CD8-positive, alpha-beta T cell (primary cell): ENCODE measurements at places on chromosomes 1 and 21.

GRCh38 chr1:231420959-231421545 lies 1.0 kb downstream of the EGLN1 start:
- DNase-seq, result peak; percentile 12

DNA sequence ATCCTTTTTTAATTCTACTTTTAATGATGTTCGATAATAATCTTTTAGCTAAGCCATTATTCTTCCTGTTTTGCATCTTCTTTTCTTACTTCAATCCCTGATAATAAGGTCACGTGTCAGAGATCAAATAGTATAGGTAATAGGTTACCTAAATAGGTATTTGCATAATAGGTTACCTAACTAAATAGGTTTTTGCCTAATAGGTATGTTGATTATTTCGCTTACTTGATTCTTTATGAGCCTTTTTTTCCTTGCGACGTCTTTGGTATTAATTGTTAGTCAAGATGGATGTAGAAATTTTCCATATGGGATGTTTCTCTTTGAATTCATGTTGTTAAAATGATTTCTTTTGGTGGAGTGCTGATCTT lies 2.5 kb downstream of the GGPS1 start:
- DNase-seq, result no peak

DNA sequence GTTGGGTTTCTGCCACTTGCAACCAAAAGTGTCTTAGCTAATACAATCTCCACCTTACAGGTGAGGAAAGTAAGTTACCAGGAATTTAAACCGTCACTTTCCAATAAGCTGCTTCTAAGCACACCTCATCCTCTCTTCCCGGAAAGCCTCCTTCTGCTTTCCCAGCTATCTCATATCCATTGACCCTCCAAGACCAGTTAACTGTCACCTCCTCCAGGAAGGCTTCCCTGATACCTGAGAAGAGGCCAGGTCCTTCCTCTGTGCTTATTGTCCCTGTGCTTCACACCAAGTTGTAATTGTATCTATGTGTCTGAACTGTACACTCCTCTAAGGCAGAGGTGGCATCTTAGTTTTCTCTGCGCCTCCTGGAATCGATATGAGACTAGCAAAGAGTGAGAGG lies 11.2 kb upstream of the MATN1 start:
- no peak for DNase-seq

DNA sequence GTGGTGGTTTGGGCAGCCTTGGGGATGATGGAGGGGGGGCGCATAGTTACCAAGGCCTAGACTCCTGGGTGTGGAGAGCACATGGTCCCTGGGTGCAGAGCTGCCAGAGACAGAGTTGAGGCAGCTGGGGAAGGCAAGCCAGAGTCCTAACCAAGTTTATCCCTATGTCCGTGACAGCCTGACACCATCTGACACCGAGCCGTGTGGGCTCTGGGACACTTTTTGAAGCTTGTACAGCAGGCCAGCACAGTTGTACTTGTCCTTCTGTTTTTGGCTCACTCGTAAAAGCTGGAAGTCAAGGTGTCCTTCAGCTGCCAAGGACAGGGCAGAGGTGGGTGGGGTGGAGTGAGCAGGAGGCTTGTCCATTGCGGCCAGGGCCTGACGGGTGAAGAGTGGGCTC lies 28.5 kb downstream of the SLC26A9 start:
- DNase-seq, result no peak

DNA sequence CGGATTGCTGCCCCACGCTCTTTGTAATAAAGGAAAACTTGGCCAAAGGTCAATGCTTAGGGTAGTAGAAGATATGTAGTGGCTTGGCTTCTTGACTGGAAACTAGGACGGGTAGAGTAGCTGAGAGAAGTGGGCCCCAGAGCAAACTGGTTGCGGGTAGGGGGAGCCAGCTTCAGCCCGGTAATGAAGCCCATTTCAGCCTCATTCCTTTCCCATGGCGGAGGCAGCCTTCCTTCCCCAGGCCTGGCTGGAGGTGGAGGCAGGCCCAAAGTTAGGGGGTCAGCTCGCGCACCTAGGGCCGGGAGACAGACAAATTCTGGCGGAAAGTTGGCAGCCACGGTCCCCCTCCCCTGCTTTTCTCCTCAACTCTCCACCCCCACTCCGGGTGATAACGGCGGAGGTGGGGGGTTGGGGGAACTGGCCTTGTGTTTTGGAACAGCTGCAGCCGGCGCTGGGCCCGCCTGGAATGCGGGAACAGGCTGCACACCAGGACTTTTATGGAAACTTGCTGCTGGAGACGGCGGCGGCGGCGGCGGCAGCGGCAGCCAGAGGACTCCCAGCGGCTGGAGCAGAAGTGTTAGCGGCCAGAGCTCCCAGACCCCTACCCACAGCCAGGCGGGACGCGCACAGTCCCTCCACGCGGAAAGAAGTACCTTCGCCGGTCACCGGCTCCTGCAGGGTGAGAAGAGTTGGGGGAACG lies at the start of gene NEXN:
Gene NEXN, plus strand, starts transcription at position 544 of the 700 bp plus-strand sequence. CDS start 27,483 bp downstream, outside the sequence.
- no peak for DNase-seq

DNA sequence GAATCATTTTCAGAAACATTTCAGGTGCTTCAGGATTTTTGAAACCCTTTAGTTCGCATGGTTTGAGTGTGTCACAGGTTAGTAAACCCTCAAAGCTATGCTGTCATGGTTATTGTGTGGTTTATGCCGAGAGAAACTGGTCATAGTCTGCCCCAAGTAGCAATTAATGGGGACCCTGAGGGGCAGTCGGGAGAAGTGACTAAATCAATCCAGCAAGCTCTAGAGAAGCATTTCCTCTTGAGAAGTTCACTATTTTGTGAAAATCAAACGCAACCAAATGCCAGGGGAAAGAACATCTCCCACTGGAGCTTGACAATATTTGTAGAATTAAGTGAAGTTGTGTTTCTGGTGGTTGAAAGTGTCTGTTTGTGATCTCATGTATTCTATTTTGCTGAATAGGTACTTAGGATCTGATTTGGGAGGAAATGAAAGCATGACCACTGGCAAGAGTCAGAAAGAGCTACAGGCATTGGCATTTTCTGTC lies 63.0 kb upstream of the BACH1 start:
- no peak for DNase-seq

DNA sequence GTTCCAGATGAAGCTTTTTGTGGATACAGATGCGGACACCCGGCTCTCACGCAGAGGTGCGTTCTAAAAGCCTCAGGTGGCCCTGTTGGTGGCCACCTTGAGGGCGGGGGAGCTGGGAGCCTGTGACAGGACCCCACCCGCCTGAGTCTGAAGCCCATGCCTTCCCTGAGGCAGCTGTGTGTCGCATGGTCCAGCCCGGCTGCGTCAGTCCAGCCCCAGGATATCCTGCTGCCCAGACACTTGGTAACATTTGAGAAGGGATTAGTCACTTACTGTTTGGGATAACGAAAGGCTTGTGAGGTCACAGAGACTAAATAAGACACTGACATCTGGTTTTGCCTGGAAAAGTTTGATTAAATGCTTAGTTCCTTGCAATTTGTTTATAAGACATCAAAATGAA lies 68.9 kb downstream of the UCK2 start:
- DNase-seq, result no peak

- no peak for DNase-seq
Observed at GRCh38 chr1:34425046-34425445, 248.3 kb downstream of the C1orf94 start.

- DNase-seq, result no peak
Observed at GRCh38 chr1:87024936-87025540, 110.6 kb downstream of the HS2ST1 start.

DNA sequence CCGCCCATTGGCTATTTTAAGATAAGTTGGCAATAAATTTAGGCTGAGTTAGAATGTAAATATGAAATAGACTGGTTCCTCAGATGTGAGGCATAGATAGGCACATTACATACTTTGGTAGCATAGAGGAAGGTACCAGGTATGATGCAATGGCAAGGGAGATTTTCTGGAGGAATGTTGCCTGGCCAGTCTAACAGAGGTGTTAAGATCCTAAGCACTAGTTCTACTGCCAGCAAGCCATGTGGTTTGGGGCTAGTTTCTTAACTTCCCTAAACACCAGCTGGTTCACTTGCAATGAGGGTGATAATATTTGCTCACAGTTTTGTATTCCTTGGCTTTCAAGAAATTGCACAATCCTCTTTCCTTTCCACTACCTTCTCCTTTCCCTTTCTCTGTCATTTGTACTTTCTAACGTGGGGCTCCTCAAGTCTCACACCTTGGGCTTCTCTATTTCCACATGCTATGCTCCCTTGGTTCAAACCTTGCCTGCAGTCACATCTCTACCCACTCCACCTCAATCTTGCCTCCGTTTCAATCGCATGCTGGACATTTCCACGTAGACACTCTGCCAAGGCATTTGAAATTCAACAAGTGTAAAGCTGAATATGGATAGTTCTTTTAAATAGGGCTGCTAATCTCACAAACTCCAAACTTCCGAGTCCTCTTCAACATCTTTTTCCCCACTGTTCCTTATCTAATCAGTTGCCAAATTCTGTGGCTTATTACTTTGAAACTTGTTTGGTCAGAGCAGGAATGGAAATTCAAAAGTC lies 4.7 kb upstream of the CD55 start:
- DNase-seq, result no peak

- DNase-seq, result no peak
Observed at GRCh38 chr1:234965111-234965510, 163.5 kb downstream of the TOMM20 start.

DNA sequence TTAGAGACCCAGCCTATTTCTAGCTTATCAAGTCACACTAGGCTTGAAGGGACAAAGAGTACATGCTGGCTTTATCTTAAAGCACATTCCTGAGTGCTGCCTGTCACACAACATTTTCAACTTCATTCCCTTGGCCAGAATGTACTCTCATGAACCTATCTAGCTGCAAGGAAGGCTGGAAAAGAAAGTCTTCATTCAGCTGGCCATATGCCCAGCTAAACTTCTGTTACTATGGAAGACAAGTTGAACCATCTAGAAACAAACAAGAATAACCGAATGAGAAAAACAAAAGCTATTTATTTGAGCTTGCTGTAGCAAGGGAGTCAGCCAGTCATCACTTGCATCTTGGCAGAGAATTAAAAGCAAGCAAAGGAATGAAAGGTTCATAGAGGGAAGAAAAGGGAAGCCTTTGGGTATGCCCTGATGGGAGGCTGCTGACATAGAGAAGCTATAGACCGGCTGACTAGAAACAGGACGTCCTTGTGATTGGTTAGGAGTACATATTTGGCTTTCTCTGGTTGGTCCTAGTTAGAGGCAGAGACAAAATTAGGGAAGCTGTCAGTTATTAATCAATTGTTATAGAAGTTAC lies 108.4 kb downstream of the NEK7 start:
- DNase-seq, result no peak

DNA sequence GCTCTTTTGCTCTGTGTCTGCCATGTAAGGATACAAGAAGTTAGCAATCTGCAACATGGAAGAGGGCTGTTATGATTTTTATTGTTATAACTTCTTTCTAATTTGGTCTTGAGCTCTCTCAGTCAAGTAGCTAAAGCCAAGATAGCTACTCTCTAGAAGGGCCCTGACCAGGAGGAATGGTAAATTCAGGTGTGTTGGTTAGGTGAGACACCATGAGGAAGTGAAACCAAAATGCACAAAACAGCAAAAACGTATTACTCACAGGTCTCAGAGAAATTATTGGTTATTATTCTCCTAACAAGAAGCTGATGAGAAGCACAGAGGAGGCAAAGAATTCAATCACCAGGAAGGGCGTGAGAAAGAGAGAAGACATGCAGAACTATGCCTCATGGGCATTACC lies 51.8 kb upstream of the INSL5 start:
- no peak for DNase-seq

DNA sequence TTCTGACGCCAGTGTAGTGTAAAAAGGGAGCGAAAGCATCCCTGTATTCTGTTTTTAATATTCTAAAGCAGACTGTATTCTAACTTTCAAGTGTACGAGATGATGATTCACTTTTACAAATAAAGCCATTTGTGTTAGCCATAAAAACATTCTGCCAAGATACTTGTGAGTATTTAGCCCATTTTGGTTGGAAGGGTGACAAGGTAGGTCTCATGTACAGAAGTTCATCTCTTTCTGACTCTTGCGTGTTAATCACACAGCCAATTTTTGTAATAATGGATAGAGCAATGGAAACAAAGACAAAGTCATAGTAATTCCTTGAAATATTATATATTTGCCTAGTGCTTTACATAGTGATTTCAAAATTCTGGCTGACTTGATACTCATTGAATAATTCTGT lies 125.3 kb upstream of the GREM2 start:
- DNase-seq, result no peak

- no peak for DNase-seq
Observed at GRCh38 chr1:220826729-220827128, 40.0 kb downstream of the MTARC1 start.

DNA sequence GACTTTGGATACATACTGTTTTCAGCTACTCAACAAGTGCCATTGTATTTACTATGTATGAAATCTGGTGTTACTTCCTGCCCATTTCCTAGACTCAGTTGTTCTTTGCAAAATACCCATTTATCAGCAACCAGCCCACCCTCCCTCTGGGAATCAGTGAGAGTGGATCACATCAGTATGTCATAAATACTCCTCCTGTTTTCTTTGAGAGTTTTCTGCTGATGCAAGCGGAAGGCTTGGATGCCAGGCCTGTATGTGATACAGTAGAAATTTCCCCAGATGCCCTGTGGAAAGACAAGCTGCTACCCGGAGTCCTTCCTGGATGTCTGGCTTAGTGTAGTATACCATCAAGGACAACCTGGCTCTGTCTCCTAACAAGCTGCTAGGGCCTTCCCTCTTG lies 2.4 kb upstream of the PTPRC start:
- no peak for DNase-seq

GRCh38 chr1:171434717-171435346 lies 50.5 kb upstream of the PRRC2C start:
- no peak for DNase-seq

DNA sequence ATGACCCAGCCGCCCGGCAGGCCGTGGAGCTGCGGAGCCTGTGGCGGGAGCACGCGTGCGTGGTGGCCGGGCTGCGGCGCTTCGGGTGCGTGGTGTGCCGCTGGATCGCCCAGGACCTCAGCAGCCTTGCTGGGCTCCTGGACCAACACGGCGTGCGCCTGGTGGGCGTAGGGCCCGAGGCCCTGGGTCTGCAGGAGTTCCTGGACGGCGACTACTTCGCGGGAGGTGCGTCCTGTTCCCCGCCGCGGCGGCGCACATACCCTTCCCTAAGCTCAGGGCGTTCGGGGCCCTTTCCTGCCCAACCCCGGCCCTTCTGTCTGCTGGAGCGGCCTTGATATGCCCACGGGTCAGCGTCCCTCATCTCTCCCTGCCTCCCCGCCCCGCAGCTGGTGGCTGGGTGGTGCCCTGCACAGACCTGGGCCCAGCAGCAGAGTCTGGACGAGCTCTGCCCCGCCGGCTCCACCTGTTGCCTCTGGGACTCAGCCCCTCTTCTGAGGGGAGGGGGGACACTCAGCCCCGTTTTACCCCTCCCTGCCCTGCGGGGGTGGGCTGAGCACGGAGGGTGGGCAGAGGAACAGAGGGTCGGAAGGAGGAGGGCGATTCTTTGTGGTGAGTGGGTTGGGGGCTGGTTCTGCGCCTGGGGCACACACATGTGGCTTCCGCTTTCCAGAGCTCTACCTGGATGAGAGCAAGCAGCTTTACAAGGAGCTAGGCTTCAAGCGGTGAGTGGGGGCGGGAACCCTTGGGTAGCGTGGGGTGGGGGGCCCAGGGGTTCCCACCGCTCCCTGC lies 688 bp downstream of the PRXL2B start:
- DNase-seq, result no peak

GRCh38 chr1:4428711-4429110 lies 225.7 kb upstream of the AJAP1 start:
- DNase-seq, result no peak

GRCh38 chr1:110282395-110282794 lies 56.8 kb upstream of the RBM15 start:
- no peak for DNase-seq
